Tibial nerve (tissue), 4 donors: ENCODE measurements at places on chromosomes 12 and 14.

DNA sequence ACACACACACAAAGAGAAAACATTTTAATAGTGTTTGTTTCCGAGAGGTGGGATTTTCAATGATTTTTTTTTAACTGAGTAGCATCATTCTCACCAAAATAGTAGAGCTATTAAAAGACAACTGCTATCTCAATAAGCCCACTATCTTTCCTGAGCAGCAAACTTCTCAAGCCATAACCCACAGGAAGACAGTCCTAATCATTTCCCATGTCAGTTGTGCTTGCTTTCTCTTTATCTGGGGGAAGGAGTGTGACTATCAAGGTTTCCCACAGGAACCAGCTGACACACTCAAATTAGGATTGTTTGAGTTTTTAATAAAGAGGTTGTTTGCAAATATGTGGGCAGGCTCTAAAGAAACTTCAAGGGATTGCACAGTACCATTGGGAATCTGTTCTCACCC, 4.9 kb upstream of the MAX start:
- DNase-seq, result no peak
- H3K4me3 ChIP-seq, result no peak overlapping the region
- peaks cover 7% of the 10 kb centered on the region for H3K4me1 ChIP-seq
- H3K27ac ChIP-seq, result no peak overlapping the region
- no peaks in the 10 kb centered on the region for H3K36me3 ChIP-seq

GRCh38 chr12:108804271-108804953, 53.0 kb downstream of the SSH1 start:
- peak overlapping the region; percentile 89 for H3K27ac ChIP-seq
- H3K36me3 ChIP-seq, result peaks cover 2% of the 10 kb centered on the region
- peaks cover 3% of the 10 kb centered on the region for H3K4me1 ChIP-seq
- DNase-seq, result peak; percentile 52

DNA sequence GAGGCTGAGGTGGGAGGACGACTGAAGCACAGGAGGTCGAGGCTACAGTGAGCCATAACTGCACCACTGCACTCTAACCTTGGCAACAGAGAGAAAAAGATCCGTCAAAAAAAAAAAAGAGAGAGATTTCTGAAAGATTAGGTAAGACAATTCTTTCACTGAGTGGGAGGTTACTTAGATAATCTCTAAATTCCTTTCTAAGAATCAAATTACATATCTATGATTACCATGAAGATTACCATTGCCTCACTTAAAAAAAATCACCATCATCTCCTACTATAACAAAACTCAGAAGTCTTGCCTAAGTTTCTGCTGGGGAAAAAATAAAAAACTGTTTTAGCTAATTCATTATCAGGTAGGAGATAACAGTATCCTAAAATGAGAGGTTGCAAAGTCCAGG, 366.7 kb downstream of the DUSP6 start:
- H3K36me3 ChIP-seq, result no peaks in the 10 kb centered on the region
- no peaks in the 10 kb centered on the region for H3K4me1 ChIP-seq
- DNase-seq, result no peak
- no peaks in the 10 kb centered on the region for H3K27me3 ChIP-seq
- H3K27ac ChIP-seq, result no peak overlapping the region

- no peak for DNase-seq
- H3K27ac ChIP-seq, result no peak overlapping the region
- H3K27me3 ChIP-seq, result no peaks in the 10 kb centered on the region
- no peaks in the 10 kb centered on the region for H3K36me3 ChIP-seq
- no peak overlapping the region for H3K4me3 ChIP-seq
These were observed 96.9 kb downstream of the EML5 start for GRCh38 chr14:88695870-88696269.

GRCh38 chr12:131642101-131642540, 68.8 kb upstream of the SFSWAP start:
- no peak overlapping the region for H3K27ac ChIP-seq
- no peak overlapping the region for H3K4me3 ChIP-seq
- no peaks in the 10 kb centered on the region for H3K4me1 ChIP-seq
- no peak for DNase-seq
- H3K27me3 ChIP-seq, result peaks cover 6% of the 10 kb centered on the region
